GM04504 (cell line): ENCODE measurements at places on chromosomes 11 and 22.
A peak's percentile ranks its signal among the peaks of the same experiment; 100 is the strongest.

DNA sequence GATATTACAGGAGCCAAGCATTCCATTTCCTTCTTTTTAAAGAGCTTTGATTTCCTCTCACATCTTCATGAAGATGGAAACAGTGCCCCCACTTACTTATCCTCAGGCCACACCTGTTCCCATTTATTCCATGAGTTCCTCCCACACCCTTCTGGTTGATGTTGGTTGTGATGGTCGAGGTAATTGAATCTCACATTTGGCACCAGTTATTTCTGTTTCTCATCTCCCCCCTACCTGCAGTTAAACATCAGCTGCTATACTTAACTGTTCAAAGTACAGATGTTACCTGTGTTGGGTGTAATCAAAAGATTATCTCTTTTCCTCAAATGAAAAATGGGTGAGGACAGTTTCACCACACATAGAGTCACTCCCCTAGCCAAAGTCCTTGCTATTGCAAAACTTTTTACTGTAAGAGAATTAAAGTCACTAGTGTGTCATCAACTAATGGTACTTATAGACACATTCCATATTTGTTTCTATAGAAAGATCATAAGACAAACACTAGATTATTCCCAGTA, 1.9 kb downstream of the TMEM45B start:
- no peak for DNase-seq

DNA sequence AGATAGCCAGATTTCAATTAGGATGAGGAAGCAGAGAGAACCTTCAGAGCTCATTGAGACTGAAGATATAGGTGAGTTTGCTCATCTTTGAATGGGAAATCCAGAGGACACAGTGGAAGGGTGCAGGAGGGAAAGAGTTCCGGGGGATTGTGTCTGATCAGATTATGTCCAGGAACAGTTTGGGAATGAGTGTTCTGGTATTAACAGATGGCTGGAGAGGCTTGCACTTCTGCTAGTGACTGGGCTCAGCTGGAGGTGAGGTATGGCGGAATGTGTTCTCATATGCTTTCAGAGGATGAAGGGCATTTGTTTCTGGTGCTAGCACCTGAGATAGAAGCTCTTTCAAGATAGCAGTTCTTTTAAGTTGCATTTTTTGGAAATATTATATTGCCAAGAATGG, 27.6 kb downstream of the ALKBH3 start:
- DNase-seq = no peak

GRCh38 chr11:130156108-130157022, 3.2 kb upstream of the ST14 start:
- peak; percentile 43 for DNase-seq

GRCh38 chr11:56637500-56637899, 4.7 kb downstream of the OR5AP2 start:
- DNase-seq = no peak

GRCh38 chr11:13224324-13224723, 53.3 kb upstream of the BMAL1 start:
- no peak for DNase-seq

- peak; percentile 48 for DNase-seq
Observed at GRCh38 chr11:74025467-74026166, 16.7 kb upstream of the UCP3 start.

GRCh38 chr11:2921742-2922493, 7.3 kb downstream of the PHLDA2 start:
- DNase-seq = no peak

GRCh38 chr11:124415356-124415923, 9.2 kb downstream of the OR8B4 start:
- no peak for DNase-seq

DNA sequence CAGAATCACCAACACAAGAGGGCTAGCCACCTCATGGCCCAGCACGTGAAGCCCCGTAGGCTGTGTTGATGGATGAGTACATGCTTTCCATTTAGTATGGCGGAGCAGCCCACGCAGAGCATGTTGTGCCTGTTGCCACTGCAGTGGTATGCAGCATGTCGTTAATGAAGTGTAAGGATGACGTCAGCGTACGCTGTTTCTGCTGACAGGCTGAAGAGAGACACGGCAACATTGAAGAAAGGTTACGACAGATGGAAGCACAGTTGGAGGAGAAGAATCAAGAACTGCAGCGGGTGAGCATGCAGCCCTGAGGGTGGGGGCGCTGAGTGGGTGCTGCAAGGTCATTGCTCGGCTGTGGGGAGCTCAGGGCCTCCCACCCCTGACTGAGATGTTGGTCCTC, 62.8 kb downstream of the PPFIA1 start:
- DNase-seq = no peak

- no peak for DNase-seq
Observed at GRCh38 chr22:39021552-39022250, 774 bp downstream of the APOBEC3D start.

DNA sequence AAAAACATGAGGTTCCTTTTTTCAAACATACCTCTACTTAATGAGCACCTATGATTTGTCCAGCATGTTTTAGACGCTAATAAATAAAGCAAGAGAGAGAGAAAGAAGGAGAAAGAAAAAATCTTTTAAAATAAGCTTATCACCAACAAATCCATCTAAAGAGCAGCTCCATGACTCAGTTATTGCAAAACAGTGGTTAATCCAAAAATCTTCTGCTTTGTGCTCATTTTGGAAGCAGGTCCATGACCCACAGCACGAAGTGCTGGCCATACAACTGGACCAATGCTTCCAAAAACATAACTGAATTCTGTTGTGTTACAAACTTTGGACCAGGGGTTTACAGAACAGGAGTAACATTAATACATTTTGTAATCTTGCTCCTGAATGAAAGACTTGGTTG, 696.6 kb downstream of the KCNA4 start:
- DNase-seq = no peak

- no peak for DNase-seq
Observed at GRCh38 chr11:70805243-70805642, 406.9 kb downstream of the CTTN start.

GRCh38 chr22:44449683-44450425, 48.2 kb downstream of the RTL6 start:
- DNase-seq = no peak

- DNase-seq = no peak
Observed at GRCh38 chr22:40567106-40567505, 69.4 kb downstream of the MRTFA start.

GRCh38 chr11:94539420-94539819, 4.3 kb upstream of the FUT4 start:
- no peak for DNase-seq

DNA sequence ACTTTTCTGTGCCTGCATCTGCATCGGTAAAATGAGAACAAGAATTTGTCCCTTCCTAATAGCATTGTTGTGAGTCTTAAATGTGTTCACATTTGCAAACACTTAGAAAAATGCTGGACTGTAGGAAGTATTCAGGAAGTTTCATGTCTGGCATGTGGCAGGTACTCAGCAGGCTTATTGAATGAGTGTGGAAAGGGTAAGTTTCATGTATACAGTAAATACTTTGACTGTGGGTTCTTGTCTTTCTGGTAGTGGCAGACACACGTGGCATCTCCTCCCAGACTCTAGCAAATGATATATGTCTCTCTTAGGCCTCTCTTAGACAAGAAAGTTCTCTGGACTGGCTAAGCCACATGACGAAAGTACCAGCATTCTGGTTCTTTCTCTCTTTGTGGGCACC, 179.2 kb downstream of the C11orf91 start:
- no peak for DNase-seq

DNA sequence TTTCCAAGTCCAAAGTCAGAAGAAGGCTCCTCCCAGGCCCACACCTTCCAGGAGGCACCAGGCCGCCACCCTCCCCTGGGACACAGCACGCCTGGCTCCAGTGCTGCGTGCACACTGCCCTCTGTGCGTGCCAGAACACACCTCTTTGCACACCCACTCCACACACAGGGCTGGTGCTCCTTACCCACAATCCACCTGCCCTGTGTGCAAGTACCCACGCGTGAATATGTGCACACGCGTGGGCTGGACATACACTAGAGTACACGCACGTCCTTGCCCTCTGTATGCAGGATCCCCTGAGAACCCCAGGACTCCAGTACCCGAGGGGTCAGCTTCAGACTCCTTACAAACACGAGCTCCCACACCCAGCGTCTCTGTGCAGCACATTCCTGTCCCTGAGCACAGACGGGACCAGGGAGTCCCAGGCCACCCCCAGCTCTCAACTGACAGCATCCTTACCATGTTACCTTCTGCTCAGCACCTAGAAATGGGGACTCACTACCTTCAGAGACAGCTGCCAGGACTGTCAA, 2.8 kb downstream of the DUSP8 start:
- no peak for DNase-seq

- DNase-seq = no peak
Observed at GRCh38 chr11:78957476-78958245, 383.0 kb upstream of the NARS2 start.

DNA sequence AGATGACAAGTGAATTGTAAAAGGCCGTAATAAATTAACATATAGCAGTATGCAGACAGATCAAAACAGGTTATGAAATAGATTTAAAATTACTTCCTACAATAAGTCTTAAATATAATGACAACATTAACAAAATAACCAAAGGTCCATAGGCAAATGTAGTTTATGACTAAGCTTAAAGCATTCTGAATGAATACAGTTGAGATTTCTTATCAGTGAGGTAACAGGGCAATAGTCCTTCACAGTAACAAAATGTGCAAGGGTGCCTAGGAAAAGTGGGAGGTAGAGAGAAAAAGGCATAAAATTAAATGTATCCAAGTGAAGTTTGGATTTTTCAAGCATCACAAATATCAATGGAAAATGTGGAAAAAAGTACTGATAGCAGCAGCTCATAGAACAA, 20.9 kb upstream of the P4HA3 start:
- no peak for DNase-seq

DNA sequence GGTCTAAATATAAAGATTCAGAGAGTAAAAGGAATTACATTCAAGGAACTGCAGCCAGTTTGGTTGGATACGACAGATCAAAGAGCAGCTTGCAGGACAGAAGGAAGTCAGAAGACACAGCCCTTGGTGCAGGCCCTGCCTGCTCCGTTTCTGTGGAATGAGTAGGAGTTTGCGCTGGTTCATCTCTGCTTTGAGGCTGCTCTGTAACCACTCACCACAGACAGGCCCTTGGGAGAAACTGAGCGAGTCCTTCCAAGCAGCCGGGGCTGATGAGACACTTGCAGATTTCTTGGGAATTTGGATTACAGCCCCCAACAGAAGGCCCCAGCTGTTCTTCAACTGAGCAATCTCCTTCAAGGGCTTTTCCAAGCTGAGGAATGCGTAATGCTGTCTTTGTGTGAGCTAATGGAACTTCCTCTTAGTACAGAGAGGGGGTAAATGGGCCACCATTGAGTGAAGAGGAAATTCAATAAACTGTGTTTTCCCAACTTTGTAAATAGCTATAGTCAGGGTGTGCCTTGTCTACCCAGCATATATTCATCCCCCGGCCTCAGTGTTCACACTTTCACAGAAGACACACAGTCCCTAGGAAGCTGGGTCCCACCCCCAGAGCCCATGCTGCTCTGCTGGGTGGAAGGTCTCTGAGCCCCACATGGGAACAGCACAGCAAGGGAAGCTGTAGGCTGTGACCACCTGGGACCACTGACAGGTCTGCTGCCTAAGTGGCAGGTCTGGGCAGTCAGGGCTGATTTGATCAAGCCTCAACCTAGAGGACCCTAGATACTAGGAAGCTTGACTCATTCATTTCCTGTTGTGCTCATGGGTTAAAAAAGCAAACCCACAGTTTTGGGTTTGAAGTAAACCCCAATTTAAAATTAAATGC, 16.6 kb downstream of the IL10RA start:
- DNase-seq = no peak

DNA sequence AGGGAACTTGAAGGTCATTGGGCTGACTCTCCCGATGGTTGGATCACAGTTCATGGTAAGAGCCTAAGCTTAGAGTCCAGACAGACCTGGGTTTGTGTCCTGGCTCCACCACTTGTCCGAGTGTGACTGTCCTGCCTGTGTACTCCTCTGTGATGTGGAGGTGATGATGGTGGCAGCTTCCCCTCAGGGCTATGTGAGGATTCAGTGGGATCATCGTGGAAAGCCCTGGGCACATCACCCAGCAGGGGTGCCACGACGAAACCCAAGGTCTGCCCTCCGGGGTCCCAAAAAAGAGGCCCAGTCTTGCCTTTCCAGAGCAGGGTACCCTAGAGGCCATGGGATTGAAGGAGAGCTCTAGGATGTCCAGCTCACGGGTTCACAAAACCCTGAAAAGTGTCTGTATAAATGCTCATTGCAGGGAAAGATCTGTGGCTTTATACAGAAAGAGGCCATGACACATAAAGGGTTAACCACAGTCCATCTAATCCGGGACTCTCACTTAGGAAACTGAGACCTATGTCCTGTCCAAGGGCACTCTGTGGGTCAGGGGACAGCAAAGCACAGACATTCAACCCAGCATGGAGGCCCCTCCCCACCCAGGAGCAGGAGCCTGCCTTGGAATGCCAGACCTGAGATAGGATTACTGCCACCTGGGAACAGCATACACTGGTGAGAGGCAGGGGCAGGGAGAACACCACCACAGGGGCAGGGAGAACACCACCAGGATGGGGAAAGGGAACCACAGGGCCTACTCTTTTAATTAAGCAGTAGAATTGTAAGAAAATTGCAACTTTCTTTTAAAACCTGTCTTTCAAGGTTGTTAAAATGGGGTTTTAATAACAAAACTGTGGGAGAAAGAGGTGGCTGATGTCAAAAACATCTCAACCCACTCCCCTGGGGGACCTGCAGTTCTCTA, 51.3 kb downstream of the IGLL5 start:
- no peak for DNase-seq

DNA sequence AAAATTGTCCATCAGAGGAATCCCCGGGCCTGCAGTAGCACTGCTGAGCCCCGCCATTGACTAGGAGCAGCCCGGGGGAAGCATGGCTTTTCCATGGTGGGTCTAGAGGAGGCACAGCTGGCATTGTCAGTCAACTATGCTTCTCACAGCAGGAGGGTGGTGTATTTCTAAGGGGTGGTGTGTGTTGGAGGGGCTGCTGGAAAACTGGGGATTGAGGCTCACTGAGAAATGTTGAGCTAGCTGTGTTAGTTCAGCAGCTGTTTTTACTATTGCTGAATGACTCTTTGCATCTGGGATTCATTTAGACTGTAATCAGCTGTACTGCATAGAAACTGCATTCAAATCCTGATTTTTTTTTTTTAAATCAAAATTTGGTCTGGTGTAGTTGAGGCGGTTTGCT, 5.6 kb downstream of the DDX10 start:
- DNase-seq = no peak

- DNase-seq = no peak
Observed at GRCh38 chr11:133842730-133843129, 2.6 kb downstream of the SPATA19 start.

GRCh38 chr22:42635531-42635930, 4.9 kb downstream of the ATP5MGL start:
- peak; percentile 89 for DNase-seq

- no peak for DNase-seq
Observed at GRCh38 chr11:113540416-113541330, 65.5 kb upstream of the DRD2 start.

- no peak for DNase-seq
Observed at GRCh38 chr22:33440756-33441155, 382.6 kb upstream of the SYN3 start.
